Panc1 (cell line): ENCODE measurements at places on chromosomes 12 and 14. TPM values are rescaled to one million over a fixed set of nuclear protein-coding genes. Genes with fewer than 3 reads are reported as not detected.

HOXC13 gene
- 93.5 TPM for total RNA-seq

- DNase-seq, result no peak
These were observed 680.9 kb upstream of the TBX3 start for GRCh38 chr12:115364921-115365320.

DNA sequence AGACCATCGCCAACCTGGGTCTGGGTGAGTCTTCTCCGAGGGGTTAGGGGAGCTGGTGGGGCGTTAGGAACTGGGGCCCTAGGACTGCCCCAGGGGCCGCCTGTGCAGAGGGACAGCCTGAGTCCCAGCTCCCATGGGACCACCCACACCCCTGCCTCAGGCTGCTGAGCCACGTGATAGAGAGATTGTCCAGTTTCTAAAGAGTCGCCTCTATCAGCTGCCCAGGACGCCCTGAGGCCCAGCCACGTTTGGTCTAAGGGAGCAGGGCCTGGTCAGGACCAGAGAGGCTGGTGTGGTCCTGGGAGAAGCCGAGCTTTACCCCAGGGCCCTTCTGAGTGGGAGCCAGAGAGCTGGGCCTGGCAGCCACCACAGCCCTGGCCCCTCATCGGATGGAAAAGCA is 107.1 kb downstream of the LGMN start:
- no peak for DNase-seq

DNA sequence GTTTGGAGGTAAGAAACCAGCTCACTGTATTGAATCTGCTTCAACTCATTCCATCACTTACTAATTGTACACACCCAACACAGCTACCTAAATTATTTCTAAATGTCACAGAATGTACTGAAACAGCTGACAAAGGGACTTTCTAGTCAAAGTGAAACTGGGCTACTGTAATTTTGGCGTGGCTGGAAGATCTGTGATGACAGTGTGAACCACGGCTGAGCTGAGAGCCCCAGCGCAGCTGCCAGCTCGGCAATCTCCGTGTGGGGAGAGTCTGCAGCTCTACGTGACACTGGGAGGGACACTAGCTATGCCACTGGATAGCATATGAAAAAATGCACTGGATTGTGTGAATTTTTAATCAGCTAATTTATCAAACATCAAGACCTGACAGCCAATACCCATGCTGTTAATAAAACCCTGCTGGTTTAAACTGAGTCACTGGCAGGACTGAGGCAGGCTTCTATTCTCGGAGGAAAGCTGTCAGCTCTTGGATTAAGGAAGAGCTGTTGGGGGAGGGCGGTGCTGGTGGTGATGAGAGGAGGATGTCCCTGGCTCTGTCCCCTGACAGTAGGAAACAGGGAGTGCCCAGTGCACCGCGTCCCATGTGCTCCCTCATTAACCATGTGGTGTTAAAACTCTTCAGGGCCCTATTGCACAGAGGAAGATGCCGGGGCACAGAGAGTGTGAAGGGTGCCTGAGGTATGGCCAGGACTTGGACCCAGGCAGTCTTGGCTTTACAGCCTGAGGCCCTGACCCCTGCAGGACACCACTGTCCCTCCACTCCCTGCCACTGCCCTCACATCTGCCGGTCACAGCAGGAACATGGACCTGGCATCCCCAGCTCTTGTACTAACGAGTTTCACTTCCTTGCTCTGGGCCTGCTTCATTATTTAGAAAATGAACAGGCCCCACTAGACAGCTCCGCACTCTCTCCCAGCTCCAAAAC is 13.3 kb downstream of the SLC15A4 start:
- no peak for DNase-seq

- no peak for DNase-seq
These were observed 113.7 kb downstream of the TRAFD1 start for GRCh38 chr12:112239020-112239419.

GRCh38 chr14:35401422-35402265 is 2.9 kb downstream of the NFKBIA start:
- DNase-seq, result no peak
